ENCODE measurements at places on chromosomes 3 and 15.

GRCh38 chr3:120983841-120984240, 75.8 kb downstream of the STXBP5L start:
- H3K36me3 ChIP-seq: no peaks in the 10 kb centered on the region

DNA sequence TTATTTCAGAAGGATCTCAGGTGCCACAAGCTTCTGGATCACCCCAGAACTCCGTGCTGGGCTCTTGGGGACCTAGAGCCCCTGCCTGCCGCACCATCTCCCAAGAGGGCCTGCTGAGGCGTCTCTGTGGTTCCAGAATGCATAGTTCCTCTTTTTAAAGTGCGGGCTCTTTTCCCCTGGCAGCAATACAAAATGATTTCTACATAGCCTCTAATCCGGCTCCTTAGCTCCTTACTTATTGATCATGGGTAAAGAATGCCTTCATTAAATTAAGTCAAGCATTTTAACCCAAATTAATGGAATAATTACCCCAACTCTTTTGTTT, 121.9 kb downstream of the ATP10A start:
- DNase-seq: no peak
- H3K4me3 ChIP-seq: no peak overlapping the region
- peaks cover 10% of the 10 kb centered on the region for H3K4me1 ChIP-seq
- no peak overlapping the region for H3K27ac ChIP-seq
- H3K27me3 ChIP-seq: no peaks in the 10 kb centered on the region

GRCh38 chr15:91949361-91949760, 95.9 kb downstream of the SLCO3A1 start:
- DNase-seq: no peak
- H3K27me3 ChIP-seq: no peaks in the 10 kb centered on the region
- H3K36me3 ChIP-seq: no peaks in the 10 kb centered on the region
- peaks cover 48% of the 10 kb centered on the region for H3K4me1 ChIP-seq
- H3K27ac ChIP-seq: no peak overlapping the region

GRCh38 chr3:184067573-184068055, 14.8 kb downstream of the HTR3C start:
- DNase-seq: no peak
- no peaks in the 10 kb centered on the region for H3K4me1 ChIP-seq
- H3K27ac ChIP-seq: no peak overlapping the region
- peaks cover 2% of the 10 kb centered on the region for H3K36me3 ChIP-seq

DNA sequence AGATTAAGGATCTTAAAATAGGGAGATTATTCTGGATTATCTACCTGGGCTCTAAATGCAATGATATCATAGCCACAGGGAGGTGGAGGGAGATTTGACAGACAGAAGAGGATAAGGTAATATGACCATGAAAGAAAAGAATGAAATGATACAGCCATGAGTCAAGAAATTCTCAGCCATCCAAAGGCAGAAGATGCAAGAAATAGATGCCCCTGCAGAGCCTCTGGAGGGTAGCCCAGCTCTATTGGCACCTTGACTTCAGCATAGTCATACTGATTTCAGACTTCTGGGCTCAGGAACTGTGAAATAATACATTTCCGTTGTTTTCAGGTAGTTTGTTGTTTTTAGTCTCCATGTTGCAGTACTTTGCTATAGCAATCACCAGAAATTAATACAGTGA, 31.9 kb upstream of the FOXB1 start:
- no peak for DNase-seq
- H3K27ac ChIP-seq: no peak overlapping the region
- no peak overlapping the region for H3K4me3 ChIP-seq
- H3K4me1 ChIP-seq: peaks cover 32% of the 10 kb centered on the region

Data from activated CD4-positive, alpha-beta memory T cell treated with anti-CD3 and anti-CD28 coated beads, Interleukin-2, amount 10 ng/mL, durations not matched to agents 7 days and 5 days (primary cell).